Upper lobe of left lung (tissue), 6 donors: ENCODE measurements at places on chromosomes 3 and 15. TPM values are rescaled to one million over a fixed set of nuclear protein-coding genes. Genes with fewer than 3 reads are reported as not detected.

The PLSCR2 gene
- 0.31 TPM for total RNA-seq

The EPHB1 gene
- total RNA-seq, result 1.3 TPM

The UBA7 gene
- total RNA-seq, result 58.8 TPM

DNA sequence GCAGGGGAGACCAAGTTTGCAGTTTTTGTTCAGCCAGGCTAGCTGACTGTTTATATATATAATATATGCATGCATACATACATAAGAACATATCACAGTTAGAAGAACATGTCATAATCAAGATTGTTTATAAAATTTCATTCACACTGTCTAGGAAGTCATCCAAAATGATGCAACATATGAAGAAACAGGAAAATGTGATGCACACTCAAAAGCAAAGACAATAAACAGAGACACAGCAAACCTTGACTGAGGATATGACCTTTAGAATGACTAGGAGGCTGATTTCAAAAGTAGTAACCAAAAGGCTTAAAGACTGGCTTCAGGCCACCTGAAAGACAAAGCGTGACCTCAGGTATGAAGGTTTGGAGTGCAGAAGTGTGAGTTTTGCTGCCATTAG is 166.2 kb upstream of the NDN start:
- no peak for DNase-seq

- DNase-seq, result no peak
These were observed 99.9 kb upstream of the MLF1 start for GRCh38 chr3:158470944-158471638.

DNA sequence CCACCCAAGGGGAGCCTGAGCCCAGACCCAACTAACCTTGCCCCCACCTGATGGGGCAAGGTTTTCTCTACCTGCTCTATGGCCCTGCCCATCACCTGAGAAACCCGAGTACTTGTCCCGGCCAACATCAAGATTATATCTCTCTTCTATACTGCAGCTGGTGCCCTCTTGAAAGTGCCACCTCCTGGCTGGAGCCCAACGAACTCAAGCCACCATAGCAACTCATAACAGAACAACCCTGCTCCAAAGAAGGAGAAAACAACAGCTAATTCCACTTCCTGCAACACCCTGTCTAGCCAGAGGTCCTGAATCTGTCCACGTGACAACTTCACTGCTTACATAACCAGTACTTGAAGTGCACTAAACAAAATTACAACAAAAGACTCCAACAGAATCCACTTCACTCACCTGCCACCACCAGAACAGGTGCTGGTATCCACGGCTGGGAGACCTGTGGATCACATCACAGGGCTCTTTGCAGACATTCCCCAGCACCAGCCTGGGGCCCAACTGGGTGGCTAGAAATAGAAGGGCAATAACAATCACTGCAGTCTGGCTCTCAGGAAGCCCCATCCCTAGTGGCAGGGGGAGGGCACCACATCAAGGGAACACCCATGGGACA is 49.2 kb downstream of the PIERCE2 start:
- peak; percentile 59 for DNase-seq
